ENCODE measurements at places on chromosomes 7 and 10. TPM values are rescaled to one million over a fixed set of nuclear protein-coding genes. Genes with fewer than 3 reads are reported as not detected.
A peak's percentile ranks its signal among the peaks of the same experiment; 100 is the strongest.

- no peak for DNase-seq
Measured at GRCh38 chr10:124151466-124152095, 58.2 kb upstream of the CHST15 start.

GRCh38 chr10:123926401-123927264, 35.0 kb upstream of the CPXM2 start:
- DNase-seq, result no peak

DNA sequence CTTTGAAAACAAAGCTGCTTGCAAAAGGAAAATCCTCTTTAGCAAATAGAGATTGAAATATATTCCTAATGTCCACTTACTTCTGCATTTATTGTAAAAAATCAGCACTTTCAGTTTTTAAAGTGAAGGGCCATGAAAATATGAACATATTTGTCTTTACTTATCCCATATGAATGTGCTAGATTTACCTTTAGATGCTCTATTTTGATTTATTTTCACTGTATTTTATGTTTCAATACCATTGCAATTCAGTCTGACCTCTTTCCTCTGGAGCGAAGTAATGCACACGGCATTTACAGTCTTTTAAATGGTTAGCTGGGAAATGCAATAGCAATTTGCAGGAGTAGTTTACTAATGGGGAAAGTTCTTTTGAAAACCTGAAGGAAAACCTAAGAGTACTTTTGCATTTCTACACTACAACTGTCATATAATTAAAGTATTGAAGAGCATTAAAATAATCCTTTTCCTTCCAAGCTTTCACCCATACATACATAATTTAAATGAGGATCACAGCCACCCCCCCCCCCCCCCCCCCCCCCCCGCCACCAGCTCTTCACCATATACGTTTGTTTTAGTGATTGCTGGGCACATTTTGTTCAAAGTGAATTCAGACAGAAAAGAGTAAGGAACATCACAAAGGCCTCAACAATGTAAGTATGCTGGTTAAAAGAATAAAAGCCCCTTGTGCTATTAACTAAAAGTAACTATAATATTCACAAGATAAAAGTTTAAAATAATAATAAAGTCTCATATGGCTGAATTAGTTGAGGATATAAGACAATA, 3.5 kb downstream of the SKIDA1 start:
- peak; percentile 27 for DNase-seq

TET1 gene
- polyA plus RNA-seq, result 12.7 TPM

All from left kidney (tissue), 8 donors.